Breast epithelium (tissue), 4 donors: ENCODE measurements at places on chromosomes 12 and 14.

- DNase-seq: no peak
Measured at GRCh38 chr12:19615384-19615725, 176.1 kb downstream of the AEBP2 start.

DNA sequence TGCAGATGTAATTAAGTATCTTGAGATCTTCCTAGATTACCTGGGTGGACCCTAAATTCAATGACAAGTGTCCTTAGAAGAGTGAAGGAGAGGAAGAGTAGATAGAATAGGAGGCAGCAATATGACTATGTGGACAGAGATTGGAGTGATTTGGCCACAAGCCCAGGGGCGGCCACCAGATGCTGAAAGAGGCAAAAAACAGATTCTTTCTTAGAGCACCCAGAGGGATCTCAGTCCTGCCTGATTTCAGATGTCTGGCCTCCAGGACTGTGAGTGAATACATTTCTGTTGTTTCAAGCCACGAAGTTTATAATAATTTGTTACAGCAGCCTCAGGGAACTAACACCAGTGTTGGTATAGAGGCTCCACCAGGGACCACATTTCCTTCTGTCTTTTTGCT, 67.3 kb downstream of the DACT1 start:
- no peak for DNase-seq

DNA sequence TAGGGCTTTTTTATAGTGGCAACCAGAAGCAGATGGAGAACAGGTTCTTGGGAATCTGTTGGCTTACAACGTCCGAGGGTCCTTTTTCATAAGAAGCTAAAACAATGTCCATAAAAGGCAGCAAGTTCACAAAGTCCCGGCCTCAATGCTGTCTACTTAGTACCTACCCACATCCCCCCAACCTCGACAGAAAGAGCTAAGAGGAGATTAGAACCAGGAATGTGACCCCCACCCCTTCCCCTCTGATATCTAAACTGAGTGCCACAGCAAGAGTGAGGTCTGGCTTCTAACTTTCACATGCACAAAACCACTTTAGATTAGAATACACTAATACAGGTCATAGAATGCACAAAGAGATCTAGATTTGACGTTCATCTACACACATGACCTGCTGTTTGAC, 4.5 kb downstream of the DPF3 start:
- no peak for DNase-seq

GRCh38 chr12:97024393-97024792, 117.3 kb downstream of the NEDD1 start:
- DNase-seq: no peak

- peak; percentile 58 for DNase-seq
Measured at GRCh38 chr12:19129486-19130223, at the start of gene PLEKHA5. Gene PLEKHA5, plus strand, starts transcription at chr12:19129733. Its CDS starts 67 bp downstream, at chr12:19129800.

DNA sequence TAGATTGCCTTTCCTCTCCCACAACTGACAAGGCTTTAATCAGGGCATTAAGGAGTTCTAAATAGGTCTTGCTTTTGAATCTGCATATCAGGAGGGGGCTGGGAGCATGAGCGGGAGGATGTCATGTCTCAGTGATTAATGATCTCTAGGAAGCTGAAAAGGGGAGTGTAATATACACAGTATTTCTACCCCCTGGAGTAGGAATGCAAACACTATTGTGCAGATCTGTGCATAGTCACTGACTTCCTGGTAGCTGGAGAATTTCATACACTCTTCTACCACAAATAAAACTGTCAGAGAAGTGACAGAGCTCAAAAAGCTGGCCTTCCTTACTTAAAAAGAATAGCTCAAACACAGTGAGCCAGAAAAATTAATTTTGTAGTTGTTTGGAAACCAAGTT, 65.8 kb downstream of the RIC8B start:
- DNase-seq: no peak

DNA sequence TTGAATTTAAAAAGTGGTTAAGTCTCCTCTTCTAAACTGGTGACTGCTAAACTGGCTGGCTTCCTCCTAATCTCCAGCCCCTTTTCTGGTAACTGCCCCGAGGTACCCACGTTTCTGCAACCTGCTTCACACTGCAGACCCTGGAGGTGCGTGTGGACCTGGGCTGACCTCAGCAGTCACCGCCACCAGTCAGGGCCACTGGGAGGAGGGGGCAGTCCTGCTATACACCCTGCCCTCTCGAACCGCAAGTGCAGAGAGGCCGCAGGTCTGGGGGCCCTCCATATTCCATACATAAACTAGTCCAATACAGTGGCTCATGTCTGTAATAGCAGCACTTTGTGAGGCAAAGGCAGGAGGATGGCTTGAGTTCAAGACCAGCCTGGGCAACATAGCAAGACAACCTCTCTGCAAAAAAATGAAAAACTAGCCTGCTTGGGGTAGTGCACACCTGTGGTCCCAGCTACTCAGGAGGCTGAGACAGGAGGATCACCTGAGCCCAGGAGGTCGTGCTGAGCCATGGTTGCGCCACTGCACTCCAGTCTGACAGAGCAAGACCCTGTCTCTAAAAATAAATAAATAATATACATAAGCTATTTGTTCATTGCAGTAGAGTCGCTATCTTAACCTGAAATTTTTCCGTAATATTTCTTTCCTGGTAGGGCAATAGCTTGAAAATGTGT, 25.6 kb downstream of the VPS37B start:
- peak; percentile 44 for DNase-seq

- DNase-seq: no peak
Measured at GRCh38 chr14:100032738-100033137, 32.5 kb upstream of the EVL start.

GRCh38 chr14:58641509-58641908, 3.7 kb downstream of the DACT1 start:
- DNase-seq: no peak

DNA sequence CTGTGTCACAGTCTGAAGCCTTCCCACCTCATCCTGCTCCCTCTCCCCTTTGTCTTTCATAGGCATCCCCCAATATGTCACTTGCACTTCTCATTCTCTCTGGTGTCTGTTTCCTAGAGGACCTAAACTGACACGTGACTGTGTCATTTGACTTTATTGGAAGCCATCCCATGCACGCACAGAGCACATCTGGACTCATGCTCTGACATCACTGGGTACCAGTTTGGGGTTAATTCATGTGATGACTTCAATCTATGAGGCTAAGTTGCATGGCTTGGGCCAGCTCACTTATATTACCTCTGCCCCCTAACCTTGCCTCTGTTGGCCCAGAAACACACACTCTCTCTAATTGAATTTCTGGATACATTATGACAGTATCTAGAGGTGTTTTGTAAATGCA, 21.5 kb downstream of the PYGL start:
- DNase-seq: no peak

GRCh38 chr12:3313066-3313465, 177.9 kb upstream of the PRMT8 start:
- no peak for DNase-seq

GRCh38 chr14:105999361-106000028, 473.1 kb downstream of the TMEM121 start:
- DNase-seq: no peak

- DNase-seq: peak; percentile 77
Measured at GRCh38 chr12:6927379-6928021, at the start of gene ATN1. Gene ATN1, plus strand, starts transcription at chr12:6927959. Its CDS starts 6,043 bp downstream, at chr12:6934002.

GRCh38 chr14:103510724-103511693, 11.6 kb downstream of the CKB start:
- no peak for DNase-seq

DNA sequence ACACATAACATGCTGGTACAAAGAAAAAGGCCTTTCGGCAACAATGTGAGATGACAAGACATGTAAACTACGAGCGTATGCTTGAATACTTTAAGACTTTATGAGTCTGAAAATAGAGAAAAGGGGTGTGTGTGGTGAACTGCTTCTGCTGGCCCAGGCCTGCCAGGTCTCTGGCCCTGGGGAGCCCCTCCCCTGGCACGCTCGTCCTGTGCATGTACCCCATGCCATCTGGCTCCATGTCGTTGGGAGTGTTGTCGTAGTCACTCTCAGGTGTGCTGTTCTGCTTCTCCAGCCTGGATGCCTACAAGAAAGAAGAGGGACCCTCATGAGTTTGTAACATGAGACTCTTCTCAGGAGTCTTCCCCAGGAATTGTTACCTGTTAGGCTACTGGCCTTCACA, 38.9 kb downstream of the TCHP start:
- DNase-seq: no peak

GRCh38 chr12:127162902-127163301, 1104.1 kb upstream of the TMEM132C start:
- no peak for DNase-seq

- no peak for DNase-seq
Measured at GRCh38 chr12:49338830-49339463, 2.0 kb upstream of the C1QL4 start.

DNA sequence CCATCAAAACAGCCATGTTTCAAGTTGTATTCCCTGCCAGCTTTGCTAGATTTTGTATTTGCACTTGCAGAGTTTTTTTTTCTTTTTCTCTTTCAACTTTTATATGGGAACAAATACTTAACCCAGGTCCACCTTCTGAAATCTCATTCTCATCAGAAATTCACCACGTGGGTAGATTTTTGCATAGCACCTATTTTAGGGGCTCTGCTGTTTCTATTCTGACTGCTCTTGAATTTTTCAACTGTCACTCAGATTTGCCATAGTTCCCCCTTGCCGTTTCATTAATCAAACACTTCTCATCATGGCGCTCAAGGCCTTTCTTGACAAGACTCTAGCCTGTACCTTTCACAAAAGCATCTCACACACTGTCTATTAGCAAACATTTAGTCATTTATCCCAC, 767.2 kb downstream of the VRK1 start:
- DNase-seq: no peak

DNA sequence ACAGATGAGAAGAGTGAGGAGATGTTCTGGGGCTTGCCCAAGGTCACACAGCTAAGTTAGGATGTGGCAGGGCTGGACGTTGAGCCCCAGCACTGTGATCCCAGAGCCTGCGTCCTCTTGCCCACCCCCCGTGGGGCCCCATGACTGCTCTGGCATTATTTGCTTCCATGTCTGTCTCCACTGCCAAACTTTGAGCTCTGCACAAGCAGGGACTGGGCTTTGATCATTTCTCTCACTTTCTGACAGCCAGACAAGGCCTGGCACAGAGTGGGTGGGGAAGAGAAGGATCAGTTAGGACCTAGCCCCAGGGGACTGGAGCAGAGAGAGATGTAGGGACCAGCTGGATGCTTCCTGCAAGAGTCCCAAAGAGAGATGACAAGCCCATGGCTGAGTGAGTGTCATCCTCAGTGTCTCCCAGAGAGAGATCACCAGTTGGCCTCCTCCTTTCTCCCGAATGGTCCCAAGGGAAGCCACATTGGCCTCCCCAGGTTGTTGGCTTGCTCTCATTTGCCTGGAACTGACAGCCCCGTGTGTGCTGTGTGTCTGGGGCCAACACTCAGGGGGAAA, 126.7 kb upstream of the PWP1 start:
- no peak for DNase-seq

- no peak for DNase-seq
Measured at GRCh38 chr12:41288142-41288811, 100.2 kb downstream of the PDZRN4 start.

GRCh38 chr12:57500213-57500612, 12.3 kb downstream of the MARS1 start:
- DNase-seq: no peak

GRCh38 chr14:26577711-26578110, 20.1 kb downstream of the NOVA1 start:
- DNase-seq: no peak

GRCh38 chr12:46522071-46522470, 149.5 kb upstream of the SLC38A2 start:
- DNase-seq: no peak

DNA sequence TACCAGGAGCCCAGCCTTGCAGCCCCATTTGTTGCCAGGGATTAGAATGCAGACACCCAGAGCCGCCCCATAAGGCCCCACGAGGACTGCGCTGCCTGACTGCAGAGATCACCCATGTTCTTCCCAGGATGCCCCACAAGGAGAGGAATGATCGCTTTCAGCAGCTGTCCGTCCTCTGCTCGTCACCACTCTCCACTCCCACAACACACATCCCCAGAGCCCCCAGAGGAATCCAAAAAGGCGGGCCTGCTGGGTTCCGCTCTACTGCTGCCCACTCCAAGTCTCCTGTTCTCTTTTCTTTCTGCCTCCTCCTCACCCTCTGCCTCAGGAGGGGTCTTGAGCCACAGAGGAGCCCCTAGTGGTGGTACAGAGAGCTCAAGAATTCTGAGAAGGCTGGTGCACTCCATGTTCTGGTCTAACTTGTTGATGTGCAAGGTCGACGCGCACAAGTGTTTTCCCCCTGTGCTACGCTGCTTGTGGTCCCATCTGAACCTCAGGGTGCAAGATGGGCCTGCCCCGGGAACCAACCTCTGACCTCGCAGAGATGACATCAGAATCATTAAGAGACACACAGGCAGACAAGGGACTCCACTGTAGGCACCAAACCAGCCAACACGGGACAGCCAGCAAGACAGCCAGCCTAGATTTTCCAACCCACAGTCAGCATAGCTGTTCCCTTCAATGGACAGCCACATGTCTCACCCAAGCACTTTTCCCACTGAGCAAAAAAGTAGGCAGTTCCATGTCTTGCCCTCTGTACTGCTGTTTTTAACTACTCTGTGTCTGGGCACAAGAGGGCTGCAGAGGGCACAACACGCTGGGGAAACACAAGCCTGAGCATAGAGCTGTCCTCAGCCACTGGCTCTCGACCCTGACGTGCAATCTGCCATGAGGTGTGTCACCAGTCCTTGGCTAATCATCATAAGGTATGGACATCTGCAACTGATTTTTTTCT, 29.9 kb downstream of the PXN start:
- no peak for DNase-seq

GRCh38 chr14:48584031-48584430, 908.6 kb upstream of the MDGA2 start:
- no peak for DNase-seq

- DNase-seq: no peak
Measured at GRCh38 chr12:81819991-81820633, 61.0 kb upstream of the PPFIA2 start.

DNA sequence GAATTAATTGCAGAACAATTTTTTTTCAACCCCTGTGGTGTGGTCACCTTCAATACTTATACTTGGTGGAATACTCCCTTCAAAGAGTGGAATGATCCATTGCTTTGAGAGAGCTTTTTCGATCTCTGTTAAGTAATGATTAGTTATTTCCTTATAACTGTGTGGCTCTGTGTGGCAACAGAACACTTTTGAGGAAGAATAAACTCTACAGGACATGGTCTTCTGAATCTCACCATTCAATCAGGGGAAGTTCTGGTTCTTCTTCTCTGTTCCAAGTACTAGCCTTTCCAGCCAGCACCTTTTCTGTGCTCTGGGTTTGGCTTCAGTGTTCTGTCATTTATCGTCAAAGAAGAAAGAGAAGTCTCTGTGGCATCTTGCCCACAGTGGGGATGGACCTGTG, 369.2 kb downstream of the ZFP36L1 start:
- DNase-seq: no peak

DNA sequence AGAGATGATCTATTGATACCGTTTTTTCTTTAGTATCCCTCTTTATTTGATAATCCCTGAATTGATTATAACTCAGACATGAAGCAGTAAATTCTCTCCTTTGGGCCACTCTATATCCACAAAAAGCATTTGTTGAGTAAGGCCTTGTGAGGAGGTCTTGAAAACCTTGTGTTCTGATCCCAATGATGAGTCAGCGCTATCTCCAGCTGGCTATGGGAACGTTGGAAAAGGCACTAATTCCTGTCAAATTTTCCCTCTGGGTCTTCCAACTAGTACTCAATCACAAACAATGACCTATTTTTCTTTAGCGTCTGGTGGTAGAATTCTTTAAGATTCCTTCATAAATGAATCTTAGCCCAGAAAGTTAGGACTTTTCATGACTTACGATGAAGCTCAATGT, 168.4 kb upstream of the LRIG3 start:
- DNase-seq: no peak

- no peak for DNase-seq
Measured at GRCh38 chr12:52164624-52165023, 27.2 kb downstream of the KRT80 start.
